ENCODE measurements at places on chromosomes 12 and 14.

GRCh38 chr12:81958406-81958805, 199.3 kb upstream of the PPFIA2 start:
- DNase-seq: no peak

GRCh38 chr12:21710958-21711775, 53.5 kb upstream of the LDHB start:
- no peak for DNase-seq

DNA sequence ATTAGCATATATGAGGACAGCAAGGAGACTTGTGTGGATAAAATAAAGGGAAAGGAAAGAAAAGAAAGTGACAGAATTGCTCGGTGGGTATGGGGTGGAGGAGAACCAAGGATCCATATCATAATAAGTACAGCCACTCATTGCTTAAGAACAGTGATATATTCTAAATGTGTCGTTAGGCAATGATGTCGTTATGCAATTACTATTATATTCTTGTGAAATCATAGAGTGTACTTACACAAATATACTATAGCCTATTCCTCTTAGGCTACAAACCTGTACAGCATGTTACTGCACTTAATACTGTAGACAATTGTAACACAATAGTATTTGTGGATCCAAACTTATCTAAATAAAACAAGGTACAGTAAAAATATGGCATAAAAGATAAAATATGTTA, 271.1 kb downstream of the CCER1 start:
- no peak for DNase-seq

- no peak for DNase-seq
Observed at GRCh38 chr12:38502415-38502814, 185.8 kb downstream of the ALG10B start.

- no peak for DNase-seq
Observed at GRCh38 chr12:84341467-84342193, 571.0 kb downstream of the SLC6A15 start.

DNA sequence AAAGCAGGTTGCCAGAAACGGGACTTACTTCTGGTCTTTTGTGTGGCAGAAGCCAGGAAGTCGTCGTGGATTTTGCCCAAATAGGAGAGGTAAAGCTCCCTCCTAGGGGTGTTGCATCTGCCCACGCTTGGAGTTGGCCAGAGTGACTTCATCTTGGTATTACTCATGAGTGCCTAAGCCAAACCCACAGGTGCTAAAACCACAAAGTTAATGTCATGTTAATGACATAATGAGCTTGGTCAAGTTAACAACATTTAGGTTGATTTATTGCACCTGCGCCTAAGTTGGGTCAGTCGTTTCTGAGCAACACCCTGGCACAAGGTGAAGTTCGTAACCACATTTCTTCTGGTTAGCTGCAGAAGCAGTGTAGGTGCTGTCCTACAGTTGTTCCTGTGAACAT, 225.2 kb downstream of the FUT8 start:
- DNase-seq: no peak

GRCh38 chr12:116637589-116638150, 78.5 kb downstream of the MAP1LC3B2 start:
- DNase-seq: no peak

GRCh38 chr14:47022721-47023120, 371.1 kb upstream of the RPL10L start:
- DNase-seq: no peak

GRCh38 chr12:128829861-128830504, 6.2 kb upstream of the SLC15A4 start:
- no peak for DNase-seq

- no peak for DNase-seq
Observed at GRCh38 chr12:132357623-132358186, 28.3 kb upstream of the GALNT9 start.

- DNase-seq: no peak
Observed at GRCh38 chr12:3367750-3368444, 123.1 kb upstream of the PRMT8 start.

- DNase-seq: no peak
Observed at GRCh38 chr14:100222224-100223093, 16.5 kb upstream of the YY1 start.

DNA sequence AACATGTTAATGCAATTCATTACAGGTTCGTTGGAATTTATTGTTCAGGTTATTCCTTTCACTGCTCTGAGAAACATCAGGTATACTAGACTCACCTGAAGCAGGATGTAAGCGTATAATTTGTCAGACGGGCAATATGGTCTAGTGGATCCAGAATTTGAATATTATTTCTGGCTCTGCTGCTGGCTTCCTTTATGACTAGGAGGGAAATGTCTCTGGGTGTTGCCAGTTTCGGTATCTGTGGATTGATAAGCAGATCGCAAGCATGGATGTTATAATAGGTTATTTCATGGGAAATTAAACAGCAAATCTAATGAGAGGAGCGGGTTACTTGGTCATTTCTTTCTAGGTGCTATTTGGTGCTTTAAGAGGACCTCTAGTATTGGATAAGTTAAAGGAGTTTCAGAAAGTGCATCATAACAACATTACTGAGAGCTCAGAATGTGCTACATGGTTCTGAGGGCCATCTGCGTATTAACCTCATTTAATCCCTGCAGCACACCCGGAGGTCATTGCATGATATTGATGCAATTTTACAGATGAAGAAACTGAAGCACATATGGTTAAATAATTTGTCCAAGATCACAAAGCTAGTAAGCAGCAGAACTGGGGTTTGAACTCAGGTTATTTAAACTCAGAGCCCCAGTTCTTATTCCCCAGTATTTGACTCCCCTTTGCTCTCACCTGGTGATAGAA, 47.3 kb upstream of the BCAT1 start:
- no peak for DNase-seq

GRCh38 chr14:65019944-65020566, 33.4 kb downstream of the FNTB start:
- peak; percentile 69 for DNase-seq

GRCh38 chr12:115233891-115234543, 550.0 kb upstream of the TBX3 start:
- DNase-seq: no peak

DNA sequence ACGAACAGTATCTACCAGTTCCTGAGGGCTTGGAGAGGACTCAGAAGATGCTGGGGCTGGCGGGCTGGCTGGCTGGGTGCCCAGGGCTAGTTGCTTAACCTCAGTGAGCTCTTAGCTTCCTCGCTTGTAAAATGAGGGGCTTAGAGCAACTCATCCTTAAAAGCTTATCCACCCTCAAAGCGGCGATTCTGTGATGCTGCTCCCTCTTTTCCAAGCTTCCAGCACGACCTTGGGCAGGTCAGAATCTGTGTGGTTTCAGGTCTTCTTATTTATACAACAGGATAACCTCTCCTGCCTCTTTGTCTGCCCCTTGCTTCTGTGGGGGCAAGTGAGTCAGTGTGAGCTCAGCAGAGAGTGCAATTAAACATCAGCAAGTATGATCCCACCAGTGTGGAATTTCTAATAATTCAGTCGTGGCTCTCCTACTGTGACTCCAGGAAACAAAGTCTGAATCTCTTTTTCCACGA, 281.8 kb downstream of the KSR2 start:
- DNase-seq: no peak

- DNase-seq: peak; percentile 25
Observed at GRCh38 chr12:56151672-56152131, 685 bp upstream of the MYL6B start.

DNA sequence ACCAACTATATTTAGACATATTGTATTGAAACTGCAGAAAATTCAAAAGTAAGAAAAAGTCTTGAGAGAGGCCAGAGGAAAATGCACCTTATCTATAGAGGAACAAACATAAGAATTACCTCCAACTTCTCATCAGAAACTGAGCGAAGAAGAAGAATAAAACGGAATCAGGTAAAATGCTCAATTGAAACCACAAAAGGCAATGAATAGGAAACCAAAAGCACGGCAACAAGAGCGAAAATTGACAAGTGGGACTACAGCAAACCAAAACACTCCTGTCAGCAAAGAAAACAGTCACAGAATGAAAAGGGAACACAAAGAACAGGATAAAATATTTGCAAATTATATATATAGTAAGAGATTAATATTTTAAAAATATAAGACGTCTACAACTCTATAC, 61.9 kb upstream of the PARP11 start:
- DNase-seq: no peak

GRCh38 chr12:70467918-70468733, 102.0 kb downstream of the KCNMB4 start:
- DNase-seq: no peak

DNA sequence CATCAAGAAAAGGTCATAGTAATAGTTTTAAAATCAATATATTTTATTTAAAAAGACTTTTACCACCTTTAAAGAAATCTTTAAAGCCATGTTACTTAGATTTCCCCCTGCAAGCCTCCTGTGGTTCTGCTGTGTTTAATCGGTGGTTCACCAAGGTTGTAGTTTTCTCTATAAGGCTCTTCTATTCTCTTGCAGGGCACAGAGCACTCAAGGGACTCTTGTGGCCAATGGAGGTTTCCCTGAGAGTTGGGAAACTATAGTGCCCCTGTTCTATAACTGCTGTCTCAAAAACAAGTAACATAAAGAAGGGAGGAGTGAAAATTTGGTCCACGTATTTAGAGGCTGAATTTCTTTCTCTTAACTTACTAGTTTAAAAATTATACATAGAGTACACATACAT, 25.0 kb downstream of the DACT1 start:
- DNase-seq: no peak

- no peak for DNase-seq
Observed at GRCh38 chr12:55008944-55009585, 10.7 kb upstream of the NEUROD4 start.

DNA sequence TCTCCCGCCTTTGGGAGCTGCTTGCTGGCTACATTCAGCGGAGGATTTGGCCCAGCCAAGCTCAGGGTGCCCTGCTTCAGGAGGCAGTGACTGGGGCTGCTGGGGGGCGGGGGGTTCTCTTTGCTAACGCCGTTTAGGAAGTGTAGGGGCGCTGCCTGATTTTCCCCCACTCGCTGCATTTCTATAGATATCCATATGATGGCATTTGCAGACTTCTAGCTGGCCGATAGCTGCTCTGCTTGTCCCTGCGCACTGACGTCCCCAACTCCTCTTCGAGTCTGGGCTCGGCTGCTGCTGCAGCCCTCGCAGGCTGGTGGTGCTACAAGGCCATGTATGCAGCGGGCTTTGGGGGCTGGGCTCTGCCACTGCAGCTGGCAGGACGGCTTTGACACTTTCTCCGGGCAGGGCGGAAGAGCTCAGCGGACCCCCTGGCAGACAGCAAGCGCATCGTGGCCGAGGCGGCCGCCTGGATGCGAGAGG, 3.1 kb downstream of the LRFN5 start:
- DNase-seq: peak; percentile 86
